Osteocyte (in vitro differentiated cells): ENCODE measurements at places on chromosomes 2 and 18. TPM values are rescaled to one million over a fixed set of nuclear protein-coding genes. Genes with fewer than 3 reads are reported as not detected.

- H3K27ac ChIP-seq, result peak overlapping the region; percentile 81
- H3K4me1 ChIP-seq, result peaks cover 21% of the 10 kb centered on the region
- DNase-seq, result no peak
- H3K4me3 ChIP-seq, result no peak overlapping the region
Measured at GRCh38 chr2:46921676-46922448, 6.3 kb upstream of the MCFD2 start.

GRCh38 chr2:33467413-33467812 lies 9.0 kb upstream of the RASGRP3 start:
- peak overlapping the region; percentile 39 for H3K27ac ChIP-seq
- DNase-seq, result no peak
- peaks cover 8% of the 10 kb centered on the region for H3K4me1 ChIP-seq

GRCh38 chr2:97992836-97993825 lies 2.6 kb downstream of the TMEM131 start:
- peaks cover 27% of the 10 kb centered on the region for H3K4me1 ChIP-seq
- H3K27ac ChIP-seq, result no peak overlapping the region
- no peaks in the 10 kb centered on the region for H3K27me3 ChIP-seq
- peaks cover 7% of the 10 kb centered on the region for H3K36me3 ChIP-seq

The MTLN gene
- total RNA-seq, result 10.7 and 12.6 TPM in 2 replicates

DNA sequence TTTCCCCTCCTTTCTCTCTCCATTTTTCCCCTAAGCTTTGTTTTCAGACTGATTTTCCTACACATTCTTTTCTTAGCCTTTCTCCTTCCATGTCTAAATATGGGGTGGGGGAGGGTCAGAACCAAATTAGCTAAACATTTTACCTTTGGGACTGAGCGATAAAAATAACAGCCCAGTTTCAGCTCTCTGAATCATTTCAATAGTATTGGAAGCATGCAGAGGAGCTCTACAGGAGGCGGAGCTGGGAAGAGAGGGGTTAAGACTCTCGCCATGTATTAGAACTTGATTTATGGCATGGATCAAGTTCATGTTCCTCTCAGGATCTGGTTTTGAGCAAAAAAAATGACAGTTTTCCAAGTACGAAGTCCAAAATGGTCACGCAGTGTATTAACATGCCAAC lies 109.1 kb downstream of the CPO start:
- no peak overlapping the region for H3K27ac ChIP-seq
- no peaks in the 10 kb centered on the region for H3K36me3 ChIP-seq
- no peak for DNase-seq

GRCh38 chr2:239802185-239802649 lies 222.9 kb downstream of the NDUFA10 start:
- no peaks in the 10 kb centered on the region for H3K36me3 ChIP-seq
- no peak overlapping the region for H3K4me3 ChIP-seq
- peak; percentile 79 for DNase-seq

DNA sequence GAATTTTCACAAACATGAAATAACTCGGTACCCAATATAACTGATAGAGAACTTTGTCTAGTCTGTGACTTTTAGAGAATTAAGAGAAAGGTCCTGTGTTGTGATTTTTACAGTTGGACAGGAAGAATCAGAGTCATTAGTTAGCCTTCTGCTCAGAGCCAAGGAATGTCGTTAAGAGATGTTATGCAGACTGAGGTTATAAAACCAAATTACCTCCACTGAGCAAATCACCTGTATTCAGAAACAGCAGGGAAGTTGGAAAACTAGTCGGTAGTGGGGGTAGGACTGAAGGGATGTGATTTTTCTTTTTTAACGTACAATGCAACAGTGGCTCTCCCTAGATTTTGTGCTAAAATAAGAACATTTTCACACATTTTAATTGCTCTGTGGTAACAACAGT lies 18.5 kb downstream of the TANK start:
- H3K36me3 ChIP-seq, result peaks cover 60% of the 10 kb centered on the region
- peaks cover 5% of the 10 kb centered on the region for H3K4me1 ChIP-seq
- no peaks in the 10 kb centered on the region for H3K27me3 ChIP-seq
- no peak overlapping the region for H3K27ac ChIP-seq
- DNase-seq, result no peak

DNA sequence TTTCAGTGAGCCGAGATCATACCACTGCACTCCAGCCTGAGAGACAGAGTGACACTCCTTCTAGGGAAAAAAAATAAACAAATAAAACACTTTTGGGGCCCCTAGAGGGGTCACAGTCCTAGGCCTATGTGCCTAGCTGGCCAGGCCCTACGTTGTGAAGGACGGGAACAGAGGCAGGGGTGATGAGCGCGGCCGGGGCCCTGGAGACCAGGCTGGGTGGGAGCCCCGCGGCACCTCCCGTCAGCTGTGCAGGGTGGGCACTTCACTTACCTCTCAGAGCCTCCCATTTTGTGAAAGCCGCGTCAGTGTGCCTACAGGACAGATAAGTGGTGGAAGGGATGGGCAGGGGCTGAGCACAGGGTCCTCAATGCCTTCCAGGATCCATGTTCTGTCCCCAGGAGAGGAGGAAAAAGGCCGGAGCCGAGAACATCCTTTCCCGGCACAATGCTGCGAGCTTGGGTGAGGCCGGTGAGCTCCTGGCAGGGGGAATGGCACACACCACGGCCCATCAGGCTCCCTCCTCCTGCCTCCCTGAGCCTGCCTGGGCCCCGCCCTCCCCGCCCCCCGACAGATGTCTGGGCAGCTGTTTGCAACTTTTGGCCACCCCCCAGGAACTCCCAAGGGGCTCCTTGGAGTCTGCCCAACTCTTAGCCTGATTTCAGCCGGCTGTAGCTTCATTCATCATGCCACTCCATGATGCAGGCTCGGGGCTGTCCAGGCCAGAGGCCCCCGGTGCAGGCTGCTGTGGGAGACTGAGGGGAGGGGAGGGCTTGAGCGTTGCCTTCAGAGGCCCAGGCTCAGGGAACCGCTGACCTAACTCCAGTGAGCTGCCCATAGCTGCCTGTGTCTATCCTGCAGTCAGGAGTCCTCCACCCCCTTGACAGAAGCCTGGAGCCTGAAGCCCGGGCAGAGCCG lies 196.5 kb downstream of the TFCP2L1 start:
- no peaks in the 10 kb centered on the region for H3K36me3 ChIP-seq
- no peak overlapping the region for H3K4me3 ChIP-seq
- H3K27ac ChIP-seq, result no peak overlapping the region
- DNase-seq, result no peak

- peaks cover 44% of the 10 kb centered on the region for H3K36me3 ChIP-seq
- H3K4me3 ChIP-seq, result peak overlapping the region; percentile 36
- H3K27ac ChIP-seq, result peak overlapping the region; percentile 59
- peaks cover 58% of the 10 kb centered on the region for H3K4me1 ChIP-seq
- DNase-seq, result no peak
- no peaks in the 10 kb centered on the region for H3K27me3 ChIP-seq
Measured at GRCh38 chr2:150466741-150467620, 20.5 kb downstream of the RND3 start.

- H3K4me1 ChIP-seq, result peaks cover 39% of the 10 kb centered on the region
- H3K27ac ChIP-seq, result peak overlapping the region; percentile 79
- peak overlapping the region; percentile 51 for H3K4me3 ChIP-seq
- DNase-seq, result no peak
Measured at GRCh38 chr2:204339212-204339715, 206.0 kb upstream of the PARD3B start.

- H3K4me3 ChIP-seq, result no peak overlapping the region
- H3K4me1 ChIP-seq, result no peaks in the 10 kb centered on the region
- H3K27ac ChIP-seq, result no peak overlapping the region
- no peak for DNase-seq
- H3K36me3 ChIP-seq, result peaks cover 39% of the 10 kb centered on the region
Measured at GRCh38 chr2:217866457-217866856, 136.3 kb downstream of the TNS1 start.

DNA sequence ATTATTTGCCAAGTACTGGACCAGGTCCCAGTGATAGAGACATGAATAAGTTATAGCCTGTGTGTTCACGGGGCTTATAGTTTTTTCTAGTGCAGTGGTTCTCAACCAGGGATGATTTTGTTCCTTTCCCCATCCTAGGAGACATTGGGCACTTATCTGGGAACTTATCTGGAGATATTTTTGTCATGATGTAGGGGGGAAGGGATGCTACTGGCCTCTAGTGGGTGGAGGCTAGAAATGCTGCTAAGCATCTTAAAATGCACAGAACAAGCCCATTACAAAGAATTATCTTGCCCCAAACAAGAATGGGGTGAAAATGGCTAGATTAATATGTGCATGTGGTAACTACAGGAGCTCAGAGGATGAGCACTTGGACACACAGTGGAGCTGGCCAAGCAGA lies 75.2 kb downstream of the KLHL29 start:
- H3K36me3 ChIP-seq, result no peaks in the 10 kb centered on the region
- H3K27me3 ChIP-seq, result peaks cover 7% of the 10 kb centered on the region
- no peaks in the 10 kb centered on the region for H3K4me1 ChIP-seq
- H3K4me3 ChIP-seq, result no peak overlapping the region
- DNase-seq, result no peak
- H3K27ac ChIP-seq, result no peak overlapping the region

DNA sequence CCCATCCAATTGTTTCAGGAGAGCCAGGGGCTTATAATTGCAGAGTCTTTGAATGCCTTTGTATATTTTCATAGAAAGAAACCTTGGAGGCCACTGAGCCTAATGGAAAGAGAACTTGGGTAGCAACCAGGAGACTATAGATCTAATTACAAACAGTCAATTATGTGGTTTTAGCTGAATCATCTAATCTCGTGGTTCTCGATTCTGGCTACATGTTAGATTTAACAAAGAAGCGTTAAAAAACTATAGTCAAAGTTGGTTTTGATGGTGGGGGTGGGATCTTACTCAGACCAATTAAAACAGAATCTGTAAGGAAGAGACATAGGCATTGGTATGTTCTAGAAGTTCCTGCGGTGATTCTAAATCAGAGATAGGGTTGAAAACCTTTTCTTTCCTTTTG lies 344.1 kb downstream of the CNTNAP5 start:
- H3K27ac ChIP-seq, result no peak overlapping the region
- H3K4me3 ChIP-seq, result no peak overlapping the region
- H3K4me1 ChIP-seq, result no peaks in the 10 kb centered on the region
- H3K36me3 ChIP-seq, result no peaks in the 10 kb centered on the region
- H3K27me3 ChIP-seq, result no peaks in the 10 kb centered on the region
- DNase-seq, result no peak

The IL1R2 gene
- not detected in 2 replicates for total RNA-seq

The C2orf80 gene
- total RNA-seq, result not detected in 2 replicates

The FSHR gene
- not detected in 2 replicates for total RNA-seq

The CIDEA gene
- not detected in 2 replicates for total RNA-seq

GRCh38 chr18:59265246-59265973 lies 7.8 kb downstream of the RAX start:
- H3K27ac ChIP-seq, result no peak overlapping the region
- DNase-seq, result no peak
- peaks cover 86% of the 10 kb centered on the region for H3K27me3 ChIP-seq
- H3K4me3 ChIP-seq, result peak overlapping the region; percentile 10

The ITGA4 gene
- 5.7 and 6.5 TPM in 2 replicates for total RNA-seq

DNA sequence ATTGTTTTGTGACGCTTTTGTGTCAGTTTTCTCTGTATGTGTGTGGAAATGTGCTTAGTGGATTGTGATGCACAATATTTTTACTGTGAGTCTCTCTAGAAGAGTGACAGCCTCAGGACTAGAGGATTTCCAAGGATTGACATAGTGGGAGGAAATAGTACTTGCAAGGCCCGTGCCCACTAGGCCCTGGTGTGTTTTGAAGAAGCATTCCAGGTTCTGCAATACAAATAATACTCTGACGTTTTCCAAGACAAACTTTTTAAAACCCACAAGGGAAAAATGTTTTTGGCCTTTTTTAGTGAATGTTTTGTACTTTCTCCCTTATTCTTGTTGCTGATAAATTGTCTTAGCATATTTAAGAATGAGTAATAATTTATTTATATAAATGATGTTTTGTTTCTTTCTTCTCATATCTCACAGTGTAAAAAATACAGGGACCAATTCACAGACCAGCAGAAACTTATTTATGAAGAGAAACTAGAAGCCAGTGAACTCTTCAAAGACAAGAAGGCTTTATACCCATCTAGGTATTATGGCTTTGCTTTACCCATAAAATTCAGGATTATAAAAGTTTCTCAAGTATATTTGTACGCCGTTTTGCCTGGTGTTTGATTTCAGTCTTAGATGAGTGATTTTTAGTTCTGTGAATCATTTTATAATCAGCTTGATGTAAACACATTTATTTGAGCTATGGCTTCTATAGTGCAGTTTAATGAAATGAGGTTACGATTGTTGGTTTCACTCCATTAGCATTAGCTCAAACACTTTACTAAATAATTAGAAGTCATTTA lies 165.6 kb downstream of the MYO1B start:
- H3K27ac ChIP-seq, result peak overlapping the region; percentile 66
- peaks cover 60% of the 10 kb centered on the region for H3K36me3 ChIP-seq
- no peak for DNase-seq
- H3K4me1 ChIP-seq, result peaks cover 24% of the 10 kb centered on the region
- H3K4me3 ChIP-seq, result no peak overlapping the region

The AFF3 gene
- total RNA-seq, result 239 and 248 TPM in 2 replicates

DNA sequence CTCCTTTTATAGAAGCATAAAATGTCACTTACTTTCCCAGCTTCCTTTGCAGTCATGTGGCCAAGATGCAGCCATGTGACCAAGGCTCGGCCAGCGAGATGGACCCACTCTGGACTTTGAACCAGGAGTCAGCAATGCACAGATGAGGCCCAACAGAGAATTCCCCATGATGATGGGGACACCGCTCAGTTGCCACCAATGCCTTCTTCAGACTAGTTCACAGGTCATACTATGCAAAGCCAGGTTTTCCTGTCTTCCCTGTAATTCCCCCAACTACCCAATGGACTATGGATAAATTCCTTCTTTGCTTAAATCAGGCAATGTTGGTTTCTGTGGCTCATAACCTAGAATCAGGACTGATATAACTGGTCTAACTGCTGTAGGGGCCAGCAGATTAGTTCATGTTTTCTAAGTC lies 22.5 kb upstream of the REL start:
- DNase-seq, result no peak
- no peak overlapping the region for H3K27ac ChIP-seq
- peaks cover 9% of the 10 kb centered on the region for H3K27me3 ChIP-seq

- H3K4me3 ChIP-seq, result no peak overlapping the region
- H3K4me1 ChIP-seq, result peaks cover 26% of the 10 kb centered on the region
- peak overlapping the region; percentile 64 for H3K27ac ChIP-seq
- H3K27me3 ChIP-seq, result no peaks in the 10 kb centered on the region
- no peaks in the 10 kb centered on the region for H3K36me3 ChIP-seq
Measured at GRCh38 chr2:19819097-19820065, 82.4 kb downstream of the TTC32 start.

DNA sequence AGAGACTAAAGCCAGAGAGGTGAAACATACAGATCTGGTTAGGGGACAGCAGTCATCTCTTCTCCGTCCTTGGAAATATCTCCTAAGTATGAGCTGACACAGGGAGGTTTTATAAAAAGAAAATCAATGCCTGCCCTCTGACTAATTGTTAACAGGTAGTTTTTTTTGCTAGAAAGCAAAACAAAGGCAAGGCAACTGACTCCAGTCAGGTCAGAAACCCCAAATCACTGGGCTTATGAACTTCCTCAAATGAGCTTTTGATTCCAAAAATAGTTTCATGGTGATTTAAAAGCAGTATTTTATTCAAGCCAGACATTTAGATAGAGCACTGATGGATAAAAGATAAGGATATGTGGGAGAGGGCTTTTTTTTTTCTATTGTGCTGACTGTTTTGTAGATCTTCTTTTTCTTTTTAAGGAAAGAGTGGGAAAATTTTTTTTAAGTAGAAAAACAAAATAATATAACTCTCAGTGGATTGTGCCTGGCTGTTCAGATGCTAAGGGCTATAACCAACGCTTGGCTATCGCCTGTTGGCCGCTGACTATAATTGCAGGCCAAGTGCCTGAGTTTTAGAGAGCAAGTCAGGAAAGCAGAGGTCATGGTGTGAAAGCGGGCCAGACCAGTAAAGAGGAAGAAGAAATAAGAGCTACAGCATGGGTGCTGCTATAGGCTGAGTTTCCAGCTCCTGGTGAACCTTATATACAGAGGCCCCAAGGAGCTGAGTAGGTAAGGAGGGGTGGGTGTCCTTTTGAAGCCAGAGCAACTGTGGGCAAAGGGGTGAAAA lies 44.9 kb downstream of the MRPL35 start:
- H3K4me3 ChIP-seq, result no peak overlapping the region
- no peak for DNase-seq
- no peak overlapping the region for H3K27ac ChIP-seq
- H3K4me1 ChIP-seq, result no peaks in the 10 kb centered on the region
- no peaks in the 10 kb centered on the region for H3K36me3 ChIP-seq
